ENCODE measurements at places on chromosomes 11 and 22.
A peak's percentile ranks its signal among the peaks of the same experiment; 100 is the strongest.

GRCh38 chr11:118290923-118291322, 13.6 kb upstream of the CD3E start:
- DNase-seq = no peak

GRCh38 chr22:27639248-27640086, 162.1 kb downstream of the MN1 start:
- no peak for DNase-seq

DNA sequence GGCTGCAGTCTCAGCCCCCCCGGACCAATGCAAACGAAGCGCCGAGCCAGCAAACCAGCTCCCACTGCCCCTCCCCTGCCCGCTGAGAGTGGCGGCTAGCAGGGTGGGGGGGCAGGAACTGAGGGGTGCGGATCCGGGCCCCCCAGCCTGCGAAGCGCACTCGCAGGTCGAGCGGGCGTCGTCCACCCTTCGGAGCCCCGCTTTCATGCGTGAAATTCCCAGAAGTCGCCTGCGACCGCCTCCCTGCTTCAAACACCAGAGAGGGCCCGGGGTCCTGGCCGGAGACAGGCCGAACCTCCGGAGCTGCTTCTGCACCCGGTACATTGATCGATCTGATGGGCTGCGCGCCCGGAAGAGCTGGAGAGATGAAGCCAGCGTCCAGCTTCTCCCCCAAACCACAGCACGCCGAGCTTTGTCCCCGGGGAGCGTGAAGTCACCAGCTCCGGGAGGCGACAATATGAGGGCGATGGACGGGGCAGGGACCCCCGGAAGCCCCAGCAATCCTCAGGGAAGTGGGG, 646 bp upstream of the PATZ1 start:
- peak; percentile 64 for DNase-seq

DNA sequence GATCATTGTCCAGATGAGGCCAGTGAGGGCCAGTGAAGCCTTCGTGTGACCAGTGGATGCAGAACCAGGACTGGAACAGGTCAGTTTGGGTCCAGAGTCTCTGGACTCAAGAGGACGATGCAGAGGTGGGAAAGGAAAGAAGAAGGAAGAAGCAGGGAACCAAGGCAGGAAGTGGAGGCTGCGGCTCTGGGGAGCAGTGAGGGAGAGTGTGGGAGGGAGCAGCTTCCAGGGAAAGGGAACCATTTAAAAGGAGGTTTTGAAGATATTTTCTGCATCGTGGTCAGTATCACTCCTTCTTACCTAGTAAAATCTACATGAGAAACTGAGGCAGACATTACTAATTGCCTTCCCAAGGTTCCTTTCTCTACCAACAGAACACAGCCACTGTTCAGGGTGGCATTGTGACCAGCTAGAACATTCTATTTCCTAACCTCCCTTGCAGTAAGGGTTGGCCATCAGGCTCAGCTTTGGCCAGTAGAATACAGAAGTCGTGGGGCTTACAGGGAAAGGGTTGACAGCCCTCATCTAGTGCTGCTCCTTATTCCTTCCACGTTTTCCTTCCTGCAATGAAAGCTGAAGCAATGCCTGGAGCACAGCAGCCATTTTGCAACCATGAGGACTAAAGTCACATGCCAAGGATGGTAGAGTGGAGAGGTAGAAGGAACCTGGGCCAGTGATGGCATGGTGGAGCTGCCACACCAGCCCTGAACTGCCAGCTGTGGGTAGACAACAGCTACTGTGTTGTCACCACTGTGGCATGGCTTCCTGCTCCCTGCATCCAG, 29.1 kb upstream of the LINC01488 start:
- no peak for DNase-seq

GRCh38 chr11:123166071-123166559, 28.9 kb downstream of the CLMP start:
- no peak for DNase-seq

DNA sequence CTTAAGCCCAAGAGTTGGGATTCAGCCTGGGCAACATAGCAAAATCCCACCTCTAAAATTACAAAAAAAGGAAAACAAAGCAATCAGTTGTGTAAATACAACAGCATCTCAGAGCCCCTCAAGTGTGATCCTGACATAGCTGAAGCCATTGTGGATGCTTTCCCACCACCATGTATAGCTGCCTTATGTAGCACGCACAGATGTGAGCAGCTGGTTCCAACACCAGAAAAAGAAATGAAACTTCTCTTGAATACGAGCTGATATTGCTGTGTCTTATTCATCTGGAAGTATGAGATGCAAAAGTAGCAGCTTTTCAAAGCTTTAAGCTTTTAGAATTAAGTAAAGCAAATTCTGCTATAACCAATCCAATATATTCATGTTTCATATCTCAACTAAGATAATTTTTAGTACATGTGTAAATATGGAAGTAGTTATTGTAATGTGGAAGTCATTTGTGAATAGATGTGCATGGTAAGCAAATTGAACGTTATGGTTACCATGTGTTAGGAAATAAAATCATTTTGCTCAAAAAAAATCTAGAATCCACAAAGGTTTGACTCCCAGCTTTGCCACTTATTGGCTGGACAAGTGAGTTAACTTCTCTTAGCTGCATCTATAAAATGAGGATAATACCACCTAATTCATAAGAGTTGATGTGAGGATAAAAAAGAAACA, 63.2 kb downstream of the SGSM3 start:
- no peak for DNase-seq

DNA sequence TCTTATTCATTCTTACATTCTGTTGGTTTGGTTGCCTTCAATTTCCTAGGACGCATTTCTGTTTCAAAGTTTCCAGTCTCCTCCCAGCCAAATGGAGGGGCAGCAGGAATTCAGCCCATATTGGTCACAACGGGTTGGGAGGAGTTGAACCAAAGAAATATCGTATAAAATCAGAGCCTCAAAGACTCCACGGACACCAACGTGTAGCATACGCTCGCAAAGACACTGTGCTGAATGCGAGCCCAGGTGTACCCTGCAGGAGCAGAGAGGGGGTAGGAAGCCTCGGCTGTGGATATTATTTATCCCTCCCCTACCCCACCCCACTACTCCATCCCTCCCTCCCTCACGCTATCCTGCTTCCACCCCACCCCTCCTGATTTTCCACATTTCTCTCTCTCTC, 15.5 kb upstream of the CCND1 start:
- DNase-seq = no peak

GRCh38 chr11:84061726-84062125, 775.6 kb upstream of the CCDC90B start:
- no peak for DNase-seq

DNA sequence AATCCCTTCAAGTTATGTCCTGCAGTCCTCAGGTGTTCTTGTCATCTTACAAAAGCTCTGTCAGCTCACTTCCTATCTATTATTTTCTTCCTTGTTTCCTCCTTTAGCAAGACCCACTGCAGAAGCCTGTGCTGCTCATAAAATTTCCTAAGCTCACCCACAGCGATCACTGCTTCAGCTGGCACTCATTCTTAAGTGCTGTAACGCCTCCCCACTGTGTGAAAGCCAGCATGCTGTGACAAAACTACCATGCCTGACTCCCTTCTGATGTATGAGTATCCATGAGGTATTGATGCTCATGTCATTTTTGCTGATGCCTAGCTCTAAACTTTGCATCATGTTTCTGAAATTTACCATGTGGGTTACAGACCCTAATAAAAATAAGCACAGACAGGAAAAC, 41.5 kb upstream of the CNTN5 start:
- DNase-seq = no peak

DNA sequence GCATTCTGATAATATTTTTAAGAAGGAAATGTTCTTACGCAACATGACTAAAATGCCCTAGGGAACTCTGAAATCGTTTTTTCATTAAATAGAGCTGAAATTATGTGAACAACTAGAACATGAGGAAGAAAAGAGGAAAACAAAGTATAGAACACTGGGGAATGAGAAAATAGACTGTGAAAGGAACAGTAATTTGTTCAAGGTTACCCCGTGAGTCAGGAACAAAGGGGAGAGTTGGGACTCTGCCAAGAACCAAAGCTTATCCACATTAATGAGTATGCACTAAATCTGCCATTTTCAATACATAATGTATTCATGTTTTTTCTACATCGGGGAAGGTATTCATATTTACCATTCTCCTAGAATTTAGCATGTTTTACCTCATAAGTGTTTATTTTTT, 961.8 kb upstream of the CCDC90B start:
- no peak for DNase-seq

DNA sequence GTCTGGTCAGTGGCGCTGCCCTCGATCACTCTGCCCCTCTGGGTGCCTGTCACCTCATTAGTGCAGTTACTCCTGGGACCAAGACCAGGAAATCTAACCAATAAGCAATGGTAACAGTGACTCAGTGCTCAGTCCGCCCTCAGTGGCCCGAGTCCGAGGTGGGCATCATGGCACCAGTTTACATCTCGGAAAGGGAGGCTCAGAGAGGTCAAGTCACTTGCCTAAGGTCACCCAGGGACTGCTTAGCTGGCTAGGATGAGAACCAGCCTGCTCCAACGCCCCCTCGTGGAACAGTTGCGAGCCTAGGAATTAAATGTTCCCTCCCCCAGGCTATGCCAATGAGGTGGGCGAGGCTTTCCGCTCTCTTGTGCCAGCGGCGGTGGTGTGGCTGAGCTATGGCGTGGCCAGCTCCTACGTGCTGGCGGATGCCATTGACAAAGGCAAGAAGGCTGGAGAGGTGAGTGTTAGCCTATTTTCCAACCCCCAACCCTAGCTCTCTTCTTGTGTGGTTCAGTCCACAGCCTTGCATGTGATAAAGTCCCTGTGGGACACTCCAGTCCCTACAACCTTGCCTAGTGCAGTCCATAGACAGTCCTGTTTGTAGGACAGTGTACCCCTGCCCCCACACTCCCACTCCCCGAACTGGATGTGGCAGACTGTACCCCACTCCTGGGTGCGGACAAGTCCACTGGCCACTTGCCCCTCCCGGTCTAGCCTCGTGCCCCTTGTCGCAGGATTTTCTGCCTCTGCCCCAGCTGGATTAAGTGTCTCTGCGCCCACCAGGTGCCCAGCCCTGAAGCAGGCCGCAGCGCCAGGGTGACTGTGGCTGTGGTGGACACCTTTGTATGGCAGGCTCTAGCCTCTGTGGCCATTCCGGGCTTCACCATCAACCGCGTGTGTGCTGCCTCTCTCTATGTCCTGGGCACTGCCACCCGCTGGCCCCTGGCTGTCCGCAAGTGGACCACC, 1.1 kb downstream of the MTFP1 start:
- peak; percentile 53 for DNase-seq

- DNase-seq = peak; percentile 27
Observed at GRCh38 chr22:38202437-38203089, 769 bp downstream of the MAFF start.

DNA sequence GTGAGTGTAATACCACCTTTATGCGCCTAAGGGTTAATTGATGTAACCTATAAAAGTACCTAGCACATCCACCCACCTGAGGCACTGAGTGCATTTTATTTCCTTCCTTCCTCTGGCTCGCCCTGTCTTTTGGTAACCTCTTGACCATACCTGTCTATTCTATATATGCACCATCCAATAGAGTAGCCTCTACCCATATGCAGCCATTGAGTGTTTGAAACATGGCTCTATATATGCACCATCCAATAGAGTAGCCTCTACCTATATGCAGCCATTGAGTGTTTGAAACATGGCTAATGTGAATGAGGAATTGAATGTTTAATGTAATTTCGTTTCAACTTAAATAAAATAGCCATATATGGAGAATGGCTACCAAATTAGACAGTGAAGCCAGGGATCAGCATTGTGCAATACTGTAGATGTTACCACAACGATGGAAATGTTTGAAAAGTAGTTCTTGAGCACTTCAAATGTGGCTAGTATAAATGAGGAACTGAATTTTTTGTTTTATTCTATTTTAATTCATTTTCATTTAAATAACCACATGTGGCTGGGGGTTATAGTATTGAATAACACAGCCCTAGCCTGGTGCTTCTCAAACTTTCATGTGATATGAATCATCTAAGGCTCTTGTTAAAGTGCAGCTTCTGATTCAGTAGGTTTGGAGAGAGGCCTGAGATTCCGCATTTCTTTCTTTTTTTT, 33.8 kb downstream of the SLC35F2 start:
- DNase-seq = no peak

- no peak for DNase-seq
Observed at GRCh38 chr11:76147106-76147740, 59.1 kb downstream of the WNT11 start.

DNA sequence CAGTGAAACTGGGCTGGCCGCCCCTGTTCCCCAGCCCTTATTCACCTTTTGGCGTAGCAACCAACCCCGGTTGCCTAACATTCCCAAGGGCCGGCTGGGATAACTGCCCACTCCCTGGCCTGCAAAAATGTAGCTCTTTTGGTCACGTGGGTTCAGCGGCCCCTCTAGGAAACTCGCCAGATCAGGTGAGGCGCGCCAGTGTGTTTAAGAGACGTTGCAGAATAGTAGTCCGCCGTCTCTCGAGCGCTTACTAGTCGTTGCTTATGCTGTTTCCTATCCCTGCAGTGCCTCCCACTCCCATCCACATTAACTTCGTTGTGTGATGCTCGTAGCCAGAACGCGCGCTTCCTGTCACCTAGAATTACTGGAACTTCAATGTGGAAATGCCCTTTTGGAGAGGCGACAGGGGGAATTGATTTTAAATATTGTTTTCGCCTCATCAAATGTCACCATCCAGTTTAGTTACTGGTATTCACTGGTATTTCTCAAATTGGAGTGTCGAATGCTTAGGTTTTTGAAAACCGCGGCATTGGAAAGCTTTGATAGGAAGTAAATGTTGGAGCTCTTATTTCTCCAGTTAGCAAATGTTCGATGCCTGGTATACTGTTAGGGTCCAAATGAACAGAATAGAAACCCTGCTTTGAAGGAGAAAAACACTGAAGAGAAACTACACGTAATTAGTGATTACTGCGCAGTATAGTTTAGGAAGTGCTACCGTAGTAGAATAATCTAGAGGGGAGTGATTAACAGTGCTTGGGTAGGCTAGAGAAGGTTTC, 823 bp downstream of the CEP57 start:
- DNase-seq = peak; percentile 50

DNA sequence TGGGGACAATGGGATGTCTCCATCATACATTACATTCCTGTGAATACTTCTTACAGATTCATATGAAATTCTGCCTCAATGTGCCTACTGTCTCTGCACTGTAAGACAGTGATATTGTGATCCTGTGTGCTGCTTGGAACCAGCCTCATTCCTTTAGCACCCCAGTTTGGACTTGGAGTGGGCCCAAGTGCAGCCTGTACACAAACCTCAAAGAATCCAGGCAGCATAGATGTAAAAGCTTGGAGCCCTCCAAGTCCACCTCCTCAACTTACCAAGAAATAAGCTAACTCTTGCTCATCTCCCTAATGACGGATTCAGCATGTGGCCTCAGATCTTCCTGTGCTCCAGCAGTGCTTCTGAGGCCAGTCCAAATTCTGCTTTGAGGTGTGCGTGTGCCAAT, 24.4 kb downstream of the GRAP2 start:
- DNase-seq = no peak

GRCh38 chr11:122808478-122808869, 29.8 kb upstream of the CRTAM start:
- DNase-seq = no peak

- DNase-seq = no peak
Observed at GRCh38 chr22:32919629-32920028, 118.1 kb downstream of the TIMP3 start.

GRCh38 chr11:109062445-109062844, 359.5 kb upstream of the C11orf87 start:
- DNase-seq = no peak

Measured in anterior cingulate cortex (tissue), 58 donors.